Fibroblast of lung (primary cell): ENCODE measurements at places on chromosomes 16 and 17. TPM values are rescaled to one million over a fixed set of nuclear protein-coding genes. Genes with fewer than 3 reads are reported as not detected.

GRCh38 chr16:55856950-55857349 lies 18.2 kb downstream of the CES5A start:
- no peak for DNase-seq

GRCh38 chr16:57324749-57325148 lies 33.8 kb upstream of the CCL22 start:
- DNase-seq: no peak

NGFR gene
- under 0.01 and 0.17 TPM in 2 replicates for total RNA-seq

DNA sequence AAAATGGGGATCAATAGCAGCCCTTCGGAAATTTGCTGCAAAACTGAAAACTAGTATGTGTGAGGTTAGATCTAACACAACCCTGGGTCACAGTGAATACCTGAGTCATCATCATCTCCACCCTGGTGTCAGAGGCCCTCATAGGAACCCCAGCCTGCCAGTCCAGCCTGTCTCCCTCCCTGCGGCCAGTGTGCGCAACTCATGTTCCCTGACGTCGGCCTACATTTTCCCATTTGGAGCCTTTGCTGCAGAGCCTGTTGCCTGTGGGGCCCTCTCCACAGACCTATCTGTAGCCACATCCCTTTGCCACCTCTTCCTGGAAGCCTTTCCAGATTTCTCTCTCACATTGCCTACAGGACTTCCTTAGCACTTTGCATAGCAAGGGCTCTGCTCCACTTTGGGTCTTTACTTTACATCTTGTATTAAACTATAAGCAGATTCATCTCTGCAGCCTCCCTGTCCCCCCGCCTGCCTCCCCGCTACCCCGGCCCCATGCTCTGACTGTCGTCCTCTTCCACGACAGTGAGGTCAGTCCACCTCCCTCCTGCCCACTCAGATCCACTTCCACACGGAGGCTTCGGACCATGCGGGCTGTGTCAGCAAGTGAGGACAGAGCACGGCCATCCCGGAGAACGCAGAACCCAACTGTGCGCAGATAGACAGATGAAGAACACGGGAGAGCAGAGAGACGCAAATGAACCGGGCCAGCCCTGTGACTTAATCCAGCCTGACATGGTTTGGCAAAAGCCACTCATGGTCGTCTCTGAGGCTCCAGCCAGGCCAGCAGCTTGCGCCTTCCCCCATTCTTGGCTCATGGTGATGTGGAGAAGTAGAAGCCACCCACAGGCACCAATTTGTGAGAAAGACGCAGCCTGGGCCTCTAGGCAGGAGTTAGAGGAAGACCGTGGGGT lies 31.0 kb downstream of the NGFR start:
- no peak for DNase-seq

NME3 gene
- 61.9 and 69.7 TPM in 2 replicates for total RNA-seq

NXPH3 gene
- 0.66 and 0.77 TPM in 2 replicates for total RNA-seq

GRCh38 chr17:79916991-79917901 lies 78.0 kb upstream of the CBX4 start:
- DNase-seq: no peak

AXIN1 gene
- 18.2 and 18.7 TPM in 2 replicates for total RNA-seq

ALG1 gene
- 24.1 and 29.2 TPM in 2 replicates for total RNA-seq
